ENCODE measurements at places on chromosomes 5 and 9. TPM values are rescaled to one million over a fixed set of nuclear protein-coding genes. Genes with fewer than 3 reads are reported as not detected.

- no peaks in the 10 kb centered on the region for H3K27me3 ChIP-seq
- peaks cover 33% of the 10 kb centered on the region for H3K4me1 ChIP-seq
- H3K27ac ChIP-seq: peak overlapping the region; percentile 47
- no peaks in the 10 kb centered on the region for H3K36me3 ChIP-seq
- DNase-seq: no peak
- H3K4me3 ChIP-seq: peak overlapping the region; percentile 94
Measured at GRCh38 chr5:9545136-9545991, 511 bp downstream of the SEMA5A start.

The FNIP1 gene
- polyA plus RNA-seq: 17.8 TPM

The ZMAT2 gene
- polyA plus RNA-seq: 109 TPM

The SARDH gene
- 10.5 TPM for polyA plus RNA-seq

GRCh38 chr5:94376672-94377345, 241.6 kb downstream of the KIAA0825 start:
- H3K27ac ChIP-seq: no peak overlapping the region
- DNase-seq: peak; percentile 9
- no peaks in the 10 kb centered on the region for H3K36me3 ChIP-seq
- H3K27me3 ChIP-seq: no peaks in the 10 kb centered on the region

- no peak overlapping the region for H3K4me3 ChIP-seq
- H3K27me3 ChIP-seq: no peaks in the 10 kb centered on the region
- H3K36me3 ChIP-seq: no peaks in the 10 kb centered on the region
- H3K27ac ChIP-seq: no peak overlapping the region
Measured at GRCh38 chr5:54902791-54903473, 82.5 kb downstream of the ESM1 start.

DNA sequence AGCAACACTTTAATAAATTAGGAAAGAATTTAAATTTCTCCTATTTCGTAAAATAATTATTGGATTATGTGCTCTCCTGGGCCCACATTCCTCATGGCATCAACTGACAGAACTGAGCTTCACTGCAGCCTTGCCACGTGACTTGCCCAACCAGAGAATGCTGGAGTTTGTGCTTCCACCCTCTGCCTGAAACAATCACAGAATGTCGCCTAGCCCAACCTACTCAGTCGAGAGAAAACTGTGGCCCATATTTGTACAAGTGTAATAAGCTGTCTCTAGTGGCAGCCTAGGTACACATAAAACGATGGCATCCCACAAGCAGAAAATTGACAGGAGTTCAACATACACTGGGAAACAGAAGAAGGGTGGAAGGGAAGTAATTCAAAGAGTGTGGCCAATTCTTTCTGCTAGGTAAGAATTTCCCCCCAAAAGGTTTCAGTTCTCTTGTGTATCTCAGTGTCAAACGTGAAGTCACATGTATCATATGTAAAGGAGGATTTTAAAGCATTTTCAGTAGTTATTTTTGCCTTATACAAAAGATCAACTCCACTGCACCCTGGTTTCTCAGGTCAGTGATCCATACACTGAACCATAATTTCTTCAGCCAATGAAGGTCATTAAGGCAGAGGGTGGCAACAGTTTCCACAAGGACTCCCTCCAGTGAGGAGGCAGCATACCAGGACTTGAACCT, 41.7 kb downstream of the ZNF608 start:
- H3K36me3 ChIP-seq: no peaks in the 10 kb centered on the region
- H3K4me3 ChIP-seq: no peak overlapping the region
- H3K4me1 ChIP-seq: peaks cover 28% of the 10 kb centered on the region

The SAPCD2 gene
- 19.0 TPM for polyA plus RNA-seq

GRCh38 chr9:108225149-108225800, 630.5 kb downstream of the ACTL7B start:
- H3K27me3 ChIP-seq: no peaks in the 10 kb centered on the region
- no peaks in the 10 kb centered on the region for H3K4me1 ChIP-seq

DNA sequence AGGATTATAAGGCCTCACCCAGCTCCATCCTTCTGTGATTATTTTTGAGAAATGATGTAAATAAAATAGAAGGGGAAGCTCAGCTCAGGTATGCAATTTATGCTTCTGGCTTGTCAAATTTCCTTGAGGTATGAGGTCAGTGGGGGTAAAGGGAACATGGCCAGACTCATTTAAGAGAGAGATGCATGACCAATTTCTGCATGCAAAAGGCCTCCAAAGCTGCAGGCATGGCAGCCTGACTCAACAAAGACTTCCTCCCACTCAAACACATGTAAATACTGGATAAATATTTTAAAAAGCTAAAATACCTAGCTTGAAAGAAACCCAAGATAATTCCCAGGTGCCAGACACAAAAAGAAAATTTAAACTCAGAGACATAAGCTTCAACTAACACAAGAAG, 101.4 kb upstream of the SLC1A3 start:
- no peak for DNase-seq
- H3K27ac ChIP-seq: no peak overlapping the region
- H3K4me3 ChIP-seq: no peak overlapping the region
- H3K4me1 ChIP-seq: no peaks in the 10 kb centered on the region
- no peaks in the 10 kb centered on the region for H3K27me3 ChIP-seq

DNA sequence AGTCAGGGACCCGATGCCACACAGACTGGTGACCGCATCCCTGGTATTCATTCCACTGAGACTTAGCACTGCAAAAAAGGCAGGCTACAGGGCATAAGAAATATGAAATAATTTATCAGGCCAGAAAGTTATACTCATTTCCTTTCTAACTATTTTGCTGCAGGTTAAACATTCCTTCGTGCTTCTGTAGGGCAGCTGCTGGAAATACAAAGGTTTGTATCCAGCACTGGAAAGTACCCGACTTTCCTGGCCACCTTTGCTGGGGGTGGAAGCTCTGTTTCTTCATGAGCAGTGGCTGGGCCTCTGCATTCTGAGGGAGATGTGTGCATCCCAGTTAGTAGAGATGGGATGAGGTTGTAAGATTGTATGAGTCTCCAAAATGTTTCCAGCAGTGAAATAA, 478.6 kb upstream of the WWC1 start:
- H3K27ac ChIP-seq: no peak overlapping the region
- no peaks in the 10 kb centered on the region for H3K27me3 ChIP-seq
- no peak overlapping the region for H3K4me3 ChIP-seq
- H3K36me3 ChIP-seq: no peaks in the 10 kb centered on the region

GRCh38 chr9:102054811-102055210, 316.4 kb upstream of the GRIN3A start:
- H3K4me3 ChIP-seq: no peak overlapping the region
- no peaks in the 10 kb centered on the region for H3K27me3 ChIP-seq
- H3K27ac ChIP-seq: no peak overlapping the region
- H3K4me1 ChIP-seq: no peaks in the 10 kb centered on the region

GRCh38 chr5:174751154-174752000, 27.0 kb downstream of the MSX2 start:
- H3K4me3 ChIP-seq: peak overlapping the region; percentile 51
- H3K27ac ChIP-seq: peak overlapping the region; percentile 73
- no peaks in the 10 kb centered on the region for H3K36me3 ChIP-seq

The GRM6 gene
- polyA plus RNA-seq: 1.1 TPM

DNA sequence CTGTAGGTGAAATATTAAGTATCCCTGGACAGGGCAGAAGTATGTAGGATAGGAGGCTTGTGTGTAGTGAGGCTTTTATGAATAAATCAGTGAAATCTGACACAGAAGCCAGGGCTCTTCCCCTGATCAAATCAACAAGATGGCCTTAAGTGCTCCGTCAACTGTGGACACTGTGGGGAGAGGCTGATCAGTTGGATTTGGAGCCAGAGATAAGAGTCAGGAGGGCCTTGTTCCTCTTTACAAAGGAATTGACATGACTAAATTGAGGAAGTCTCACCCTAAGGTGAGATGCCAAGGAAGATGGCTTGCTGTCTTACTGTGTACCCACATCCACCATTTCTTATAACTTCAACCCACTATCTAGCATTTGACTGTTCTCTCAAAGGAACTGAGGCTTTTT, 91.6 kb upstream of the PRRC1 start:
- H3K4me3 ChIP-seq: no peak overlapping the region
- no peak for DNase-seq
- H3K36me3 ChIP-seq: peaks cover 3% of the 10 kb centered on the region
- H3K27ac ChIP-seq: no peak overlapping the region
- no peaks in the 10 kb centered on the region for H3K27me3 ChIP-seq
